ENCODE measurements at places on chromosomes 1 and 21.

- DNase-seq: no peak
These were observed 330.8 kb downstream of the NPHP4 start for GRCh38 chr1:5661196-5662085.

GRCh38 chr1:155989242-155990004 is 11.1 kb upstream of the ARHGEF2 start:
- peak; percentile 62 for DNase-seq

- DNase-seq: no peak
These were observed 29.3 kb downstream of the MACO1 start for GRCh38 chr1:25460020-25460419.

DNA sequence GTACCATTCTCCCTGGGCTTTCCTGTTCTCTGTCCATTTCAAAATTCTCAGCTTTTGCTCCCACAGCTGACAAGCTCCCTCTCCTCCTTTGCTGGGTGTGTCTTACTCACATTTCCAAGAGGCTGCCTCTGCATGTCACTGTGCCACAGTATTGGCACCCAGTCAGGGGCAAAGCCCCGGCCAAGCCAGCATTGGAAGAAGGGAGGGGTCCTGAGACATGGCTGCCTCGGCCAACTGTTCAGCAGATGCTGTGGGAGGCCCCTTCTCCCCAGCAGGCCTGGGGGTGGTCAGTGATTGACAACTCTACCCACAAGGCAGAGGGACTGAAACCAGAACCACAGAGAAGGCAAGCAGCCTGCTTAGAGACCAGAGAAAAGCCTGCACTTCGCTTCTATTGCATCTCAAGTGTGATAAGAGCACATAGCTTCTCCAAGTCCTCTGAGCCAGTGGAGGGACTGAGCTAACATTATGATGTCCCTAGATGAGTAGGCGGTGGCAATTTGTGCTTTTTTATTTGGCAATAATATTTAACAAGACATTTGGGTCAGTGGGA is 294.1 kb downstream of the SIPA1L2 start:
- no peak for DNase-seq

DNA sequence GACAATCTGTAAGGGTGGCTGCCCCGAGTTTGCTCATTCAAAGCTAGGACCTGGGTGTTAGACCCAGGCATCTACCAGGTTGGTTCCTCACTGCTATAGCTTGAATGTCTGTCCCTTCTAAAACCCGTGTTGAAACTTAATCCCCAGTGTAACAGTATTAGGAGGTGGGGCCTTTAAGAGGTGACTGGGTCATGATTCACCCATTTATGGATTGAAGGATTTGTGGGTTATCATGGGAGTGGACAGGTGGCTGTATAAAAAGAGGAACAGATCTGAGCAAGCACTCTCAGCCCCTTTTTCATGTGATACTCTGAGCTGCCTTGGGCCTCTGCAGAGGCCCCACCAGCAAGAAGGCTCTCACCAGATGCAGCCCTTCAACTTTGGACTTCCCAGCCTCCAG is 29.4 kb downstream of the PSMG1 start:
- no peak for DNase-seq

- no peak for DNase-seq
These were observed 1.0 kb downstream of the AURKAIP1 start for GRCh38 chr1:1373815-1374588.

DNA sequence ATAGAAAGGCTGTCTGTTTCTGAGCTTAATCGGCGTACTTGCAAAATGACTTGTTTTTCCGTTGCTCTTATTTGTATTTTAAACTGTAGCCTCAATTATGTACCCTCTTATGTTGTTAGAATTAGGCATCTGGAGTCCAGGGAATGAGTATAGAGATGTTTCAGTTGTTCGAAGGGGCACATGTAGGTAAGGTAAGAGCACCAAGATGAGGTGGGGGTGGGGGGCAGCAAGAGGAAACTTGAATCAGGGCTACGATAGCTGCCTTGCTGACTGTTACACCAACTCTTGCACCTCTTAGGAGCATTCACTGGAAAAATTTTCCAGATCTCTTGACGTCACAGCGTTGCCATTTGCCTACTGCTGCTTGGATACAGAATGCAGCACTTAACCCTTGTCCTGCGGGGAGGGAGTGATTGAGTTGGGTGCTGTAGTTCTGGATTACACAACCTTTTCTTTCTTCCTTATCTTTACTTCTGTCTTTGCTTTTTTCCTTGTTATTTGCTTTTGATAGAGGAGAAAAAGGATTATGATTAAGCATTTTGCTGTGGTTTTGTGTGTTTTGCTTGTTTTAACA is 3.2 kb downstream of the ATP1B1 start:
- no peak for DNase-seq

DNA sequence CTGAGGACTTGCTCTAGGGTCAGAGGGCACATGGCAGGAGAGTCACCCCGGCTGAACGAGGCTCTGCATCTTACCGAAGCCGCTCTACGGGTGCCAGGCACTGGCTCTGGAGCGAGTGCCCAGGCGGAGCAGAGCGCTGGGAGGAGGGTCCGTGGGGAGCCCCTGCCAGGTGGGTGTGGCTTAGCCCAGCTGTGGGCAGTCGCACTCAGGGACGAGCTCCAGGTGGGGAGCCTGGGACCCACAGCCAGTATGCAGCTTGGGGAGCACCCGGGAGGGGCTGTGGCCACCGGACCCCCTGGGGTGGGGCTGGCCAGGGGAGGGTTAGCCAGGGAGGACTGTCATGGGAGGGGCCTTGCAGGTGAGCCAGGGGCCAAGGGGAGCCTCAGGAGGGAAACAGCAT is 3.8 kb downstream of the AGRN start:
- no peak for DNase-seq

DNA sequence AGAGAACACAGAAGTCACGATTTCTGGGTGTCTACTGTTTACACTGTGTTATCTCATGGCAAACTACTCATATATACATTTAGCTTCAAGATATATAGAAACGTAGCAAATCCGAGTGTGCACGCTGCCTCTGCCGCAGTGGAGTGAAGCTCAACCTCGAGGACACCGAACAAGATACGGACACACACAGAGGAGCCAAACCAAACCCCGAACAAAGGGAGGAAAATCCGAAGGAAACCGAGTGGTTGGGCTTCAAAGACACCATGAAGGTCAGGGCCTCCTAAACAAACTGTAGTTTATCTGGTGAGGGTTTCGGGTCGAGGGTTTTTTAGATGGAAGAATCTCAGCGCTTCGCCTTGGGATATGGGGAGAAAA is 34.5 kb downstream of the SLC45A1 start:
- DNase-seq: no peak

- no peak for DNase-seq
These were observed 40.4 kb upstream of the GOLT1A start for GRCh38 chr1:204254031-204254661.

DNA sequence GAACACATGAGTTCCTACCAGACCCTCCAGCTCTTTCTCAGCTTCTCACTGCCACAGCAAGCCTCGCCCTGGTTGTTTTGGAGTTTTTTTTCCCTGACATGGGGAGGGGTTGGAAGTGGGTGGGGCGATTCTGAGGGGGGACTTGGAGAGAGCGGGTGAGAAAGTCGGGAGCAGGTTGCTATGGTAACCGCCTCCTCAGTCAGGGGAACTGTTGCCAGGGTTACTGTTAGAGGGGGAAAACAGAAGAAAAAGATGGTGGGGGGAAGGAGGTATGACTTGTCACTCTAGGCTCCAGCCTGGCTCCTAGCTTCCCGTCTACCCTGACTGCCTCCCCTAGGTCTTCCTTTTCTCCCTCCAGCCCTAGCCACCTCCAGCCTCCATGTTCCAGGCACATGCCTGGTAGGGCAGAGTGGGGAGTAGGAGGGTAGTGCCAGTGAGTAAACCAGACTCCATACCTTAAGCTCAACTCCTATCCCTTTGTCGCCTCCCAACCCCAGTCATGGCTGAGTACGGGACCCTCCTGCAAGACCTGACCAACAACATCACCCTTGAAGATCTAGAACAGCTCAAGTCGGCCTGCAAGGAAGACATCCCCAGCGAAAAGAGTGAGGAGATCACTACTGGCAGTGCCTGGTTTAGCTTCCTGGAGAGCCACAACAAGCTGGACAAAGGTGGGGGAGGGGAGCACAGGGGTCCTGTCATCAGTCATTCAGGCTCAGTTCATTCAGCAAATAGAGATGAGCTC is 6.0 kb downstream of the PEA15 start:
- DNase-seq: no peak

GRCh38 chr1:242431786-242432185 is 92.7 kb downstream of the PLD5 start:
- DNase-seq: no peak

DNA sequence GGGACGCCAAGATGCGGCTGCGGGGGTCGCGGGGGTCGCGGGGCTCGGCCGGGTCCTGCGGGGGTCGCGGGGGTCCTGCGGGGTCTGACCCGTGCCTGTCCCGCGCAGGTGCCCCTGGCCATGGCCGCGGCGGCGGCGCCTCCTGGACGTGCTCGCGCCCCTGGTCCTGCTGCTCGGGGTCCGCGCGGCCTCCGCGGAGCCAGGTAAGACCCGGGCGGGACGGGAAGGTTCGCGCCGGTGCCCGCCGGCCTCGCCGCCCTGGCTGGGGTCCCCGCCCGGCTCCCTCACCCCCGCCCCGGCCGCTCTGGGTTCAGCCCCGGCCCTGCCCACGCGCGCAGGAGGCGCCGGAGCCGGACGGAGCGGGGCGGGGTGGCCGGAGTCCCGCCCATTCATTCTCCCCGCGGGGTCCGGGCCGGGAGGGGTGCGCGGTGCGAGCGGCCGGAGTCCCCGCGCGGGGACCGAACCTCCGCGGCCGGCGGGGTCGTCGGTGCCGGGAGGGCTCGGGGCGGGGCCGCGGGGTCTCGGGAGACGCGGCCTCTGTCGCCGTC is 380 bp downstream of the COL18A1 start:
- no peak for DNase-seq

DNA sequence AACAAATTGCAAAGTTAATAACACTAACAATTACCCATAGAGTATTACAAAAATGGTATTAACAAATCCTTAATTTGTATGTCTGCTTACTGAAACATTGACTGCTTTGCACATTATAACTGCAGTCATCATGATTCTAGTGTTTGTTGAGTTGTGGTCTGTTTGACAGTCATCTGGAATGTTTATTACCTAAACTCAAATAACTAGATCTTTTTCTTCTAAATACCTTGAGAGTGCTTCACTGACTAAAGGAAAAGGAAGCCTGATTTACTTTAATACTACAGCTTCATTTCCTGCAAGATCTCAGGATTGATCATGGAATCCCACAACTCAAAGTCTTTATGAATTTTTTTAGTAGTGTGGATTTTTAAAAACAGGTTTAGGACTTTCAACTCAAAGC is 70.0 kb downstream of the HMCN1 start:
- no peak for DNase-seq

GRCh38 chr21:46448108-46448507 is 10.6 kb upstream of the DIP2A start:
- no peak for DNase-seq

DNA sequence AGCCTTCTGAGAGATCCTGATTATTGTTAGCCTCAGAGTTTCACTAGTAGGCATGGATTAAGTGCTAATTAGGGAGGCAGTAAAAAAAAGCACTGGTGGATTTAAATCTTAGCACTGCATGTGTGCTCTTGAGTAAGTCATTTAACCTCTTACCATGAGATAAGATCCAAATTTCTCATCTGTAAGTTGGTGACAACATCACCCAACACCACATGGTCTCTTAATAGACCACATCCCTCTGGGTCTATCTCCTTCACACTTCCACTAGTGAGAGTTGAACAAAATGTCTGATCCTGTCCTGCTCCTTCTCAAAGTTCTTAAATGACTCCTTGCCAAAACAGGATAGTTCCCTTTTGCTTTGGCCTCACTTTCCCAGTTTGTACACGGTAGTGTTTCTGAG is 29.5 kb upstream of the DMRTA2 start:
- no peak for DNase-seq

DNA sequence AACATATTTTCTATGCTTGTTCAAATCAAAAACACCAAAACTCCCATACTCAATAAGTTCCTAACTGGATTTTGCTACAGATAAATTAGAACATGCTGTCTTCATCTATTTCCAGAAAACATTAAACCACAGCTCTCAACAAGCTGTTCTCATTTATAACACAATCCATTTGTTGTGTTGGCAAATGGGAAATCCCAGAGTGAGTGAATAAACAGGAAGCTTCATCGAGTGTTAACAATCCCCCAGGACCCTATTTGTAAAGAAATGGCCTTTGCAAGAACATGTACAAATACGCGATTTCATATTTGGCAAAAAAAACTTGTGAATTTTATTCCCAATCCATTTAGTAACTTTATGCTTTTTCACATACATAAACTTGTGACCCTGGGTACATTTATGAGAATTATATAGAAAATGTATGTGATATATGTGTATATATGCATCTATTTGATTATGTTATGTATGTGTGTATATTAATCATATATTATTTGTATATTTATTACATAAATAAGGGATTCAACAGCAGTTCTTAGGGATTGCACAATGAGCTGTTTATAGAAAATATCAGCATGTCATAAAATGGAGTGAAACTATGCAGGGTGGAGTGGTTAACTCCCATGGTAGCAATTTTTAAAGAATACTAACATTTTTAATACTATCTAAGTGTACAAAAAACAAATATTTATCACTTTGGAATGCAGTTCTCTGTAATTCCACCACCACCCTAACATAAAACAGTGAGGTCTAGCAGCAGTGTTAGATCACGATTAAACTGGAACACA is 160.0 kb downstream of the NEGR1 start:
- DNase-seq: no peak

Data from stimulated activated CD4-positive, alpha-beta T cell treated with anti-CD3 and anti-CD28 coated beads, Interleukin-15, amount 100 ng/mL, for 1 hour (primary cell).